ENCODE measurements at places on chromosomes 4 and X. TPM values are rescaled to one million over a fixed set of nuclear protein-coding genes. Genes with fewer than 3 reads are reported as not detected.

Gene PCDH7
- total RNA-seq: 18.7 TPM

Gene CT45A2
- not detected for total RNA-seq

Gene GCNA
- total RNA-seq: 2.2 TPM

Gene LINC00632
- total RNA-seq: 158 TPM

Gene FRMPD4
- total RNA-seq: 1.3 TPM

Gene DKC1
- 21.2 TPM for total RNA-seq

Gene CAPN6
- total RNA-seq: 0.08 TPM

Gene SORCS2
- 1.2 TPM for total RNA-seq

Gene HAND2
- total RNA-seq: 142 TPM

Gene ATOH1
- total RNA-seq: not detected

Gene RAB28
- total RNA-seq: 20.5 TPM

Gene MCF2
- 0.83 TPM for total RNA-seq

Gene RAB33B
- 5.5 TPM for total RNA-seq

Gene PDHA2
- total RNA-seq: not detected

Gene TEC
- total RNA-seq: 1.7 TPM
